ENCODE measurements at places on chromosomes 5 and 9.

- no peak for DNase-seq
Measured at GRCh38 chr5:131607418-131607817, 27.6 kb downstream of the RAPGEF6 start.

- peak; percentile 79 for DNase-seq
Measured at GRCh38 chr9:36450110-36450732, 50.2 kb upstream of the RNF38 start.

DNA sequence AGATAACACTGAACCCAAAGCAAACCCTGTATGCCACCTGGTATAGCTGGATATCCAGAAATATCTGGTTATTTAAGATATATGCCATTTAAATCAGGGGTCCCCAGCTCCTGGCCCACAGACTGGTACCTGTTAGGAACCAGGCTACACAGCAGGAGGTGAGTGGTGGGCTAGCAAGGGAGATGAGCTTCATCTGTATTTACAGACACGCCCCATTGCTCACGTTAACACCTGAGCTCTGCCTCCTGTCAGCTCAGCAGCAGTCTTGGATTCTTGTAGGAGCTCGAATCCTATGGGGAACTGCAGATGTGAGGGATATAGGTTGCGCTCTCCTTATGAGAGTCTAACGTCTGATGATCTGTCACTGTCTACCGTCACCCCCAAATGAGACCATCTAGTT, 646.6 kb downstream of the TLE4 start:
- no peak for DNase-seq

DNA sequence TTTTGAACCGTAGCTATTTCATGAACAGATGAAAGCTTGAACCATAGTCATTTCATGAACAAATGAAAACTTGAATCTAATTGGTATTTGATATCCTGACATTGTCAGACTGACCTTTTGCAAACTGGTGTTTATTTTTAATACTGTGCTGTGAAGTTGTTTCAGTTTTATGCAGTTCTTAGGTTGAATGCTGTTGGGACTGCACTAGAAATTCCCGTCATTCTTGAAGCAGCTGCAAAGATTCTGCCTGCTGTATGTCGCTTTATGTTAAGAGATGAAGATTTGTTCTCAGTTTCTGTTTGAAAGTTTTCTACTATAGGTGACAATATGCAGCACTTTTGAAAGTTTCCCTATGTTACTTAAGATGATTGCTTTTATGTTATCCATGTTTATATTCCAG, 22.5 kb upstream of the FAM120AOS start:
- no peak for DNase-seq

- no peak for DNase-seq
Measured at GRCh38 chr5:53946405-53947100, 363.8 kb downstream of the ARL15 start.

DNA sequence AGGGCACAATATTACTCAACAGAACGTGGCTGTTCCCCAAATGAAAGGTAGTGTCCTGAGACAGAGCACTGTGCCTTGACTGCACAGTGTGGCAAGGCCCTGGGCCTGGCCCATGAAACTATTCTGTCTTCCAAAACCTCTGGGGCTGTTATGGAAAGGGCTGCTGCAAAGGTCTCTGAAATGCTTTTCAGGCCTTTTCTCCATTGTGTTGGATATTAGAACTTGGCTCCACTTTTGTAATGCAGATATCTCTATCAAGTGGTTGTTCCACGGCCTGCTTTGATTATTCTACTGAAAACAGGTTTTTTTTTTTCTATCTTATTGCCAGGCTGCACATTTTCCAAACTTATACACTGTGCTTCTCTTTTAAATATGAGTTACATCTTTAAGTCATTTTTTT, 777.5 kb upstream of the TYRP1 start:
- no peak for DNase-seq

GRCh38 chr5:78959767-78960166, 25.3 kb downstream of the ARSB start:
- no peak for DNase-seq

GRCh38 chr5:96117771-96118651, 156.4 kb upstream of the ELL2 start:
- DNase-seq, result no peak

DNA sequence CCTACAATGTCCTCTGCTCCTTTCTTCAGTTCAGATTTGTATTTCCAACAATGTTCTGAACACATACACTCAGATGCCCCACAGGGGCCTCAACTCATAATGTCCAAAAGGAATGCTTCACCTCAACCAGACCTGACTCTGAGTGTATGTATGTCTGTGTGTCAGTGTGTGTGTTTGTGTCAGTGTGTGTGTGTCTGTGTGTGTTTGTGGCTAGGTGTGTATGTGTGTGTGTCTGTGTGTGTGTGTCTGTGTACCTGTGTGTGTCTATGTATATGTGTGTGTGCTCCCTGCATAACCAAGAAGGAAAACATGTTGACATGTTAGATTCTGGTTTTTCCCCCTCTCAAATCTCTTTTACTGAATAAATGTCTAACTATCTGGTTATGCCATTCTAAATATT, 87.3 kb upstream of the PCSK1 start:
- no peak for DNase-seq

- DNase-seq, result no peak
Measured at GRCh38 chr9:35029852-35030251, 40.3 kb downstream of the DNAJB5 start.

- peak; percentile 94 for DNase-seq
Measured at GRCh38 chr9:136644343-136644592, 18.4 kb upstream of the EGFL7 start.

GRCh38 chr9:128365525-128365924, 5.6 kb upstream of the URM1 start:
- DNase-seq, result no peak

GRCh38 chr9:95296761-95297160, 20.7 kb downstream of the FANCC start:
- no peak for DNase-seq

GRCh38 chr5:67156976-67157583, 39.5 kb downstream of the CD180 start:
- peak; percentile 38 for DNase-seq

Data from hematopoietic multipotent progenitor cell treated with erythropoietin and hydrocortisone succinate and interleukin-3 and kit ligand, for 8 days (in vitro differentiated cells).